ENCODE measurements at places on chromosomes 4 and X.

DNA sequence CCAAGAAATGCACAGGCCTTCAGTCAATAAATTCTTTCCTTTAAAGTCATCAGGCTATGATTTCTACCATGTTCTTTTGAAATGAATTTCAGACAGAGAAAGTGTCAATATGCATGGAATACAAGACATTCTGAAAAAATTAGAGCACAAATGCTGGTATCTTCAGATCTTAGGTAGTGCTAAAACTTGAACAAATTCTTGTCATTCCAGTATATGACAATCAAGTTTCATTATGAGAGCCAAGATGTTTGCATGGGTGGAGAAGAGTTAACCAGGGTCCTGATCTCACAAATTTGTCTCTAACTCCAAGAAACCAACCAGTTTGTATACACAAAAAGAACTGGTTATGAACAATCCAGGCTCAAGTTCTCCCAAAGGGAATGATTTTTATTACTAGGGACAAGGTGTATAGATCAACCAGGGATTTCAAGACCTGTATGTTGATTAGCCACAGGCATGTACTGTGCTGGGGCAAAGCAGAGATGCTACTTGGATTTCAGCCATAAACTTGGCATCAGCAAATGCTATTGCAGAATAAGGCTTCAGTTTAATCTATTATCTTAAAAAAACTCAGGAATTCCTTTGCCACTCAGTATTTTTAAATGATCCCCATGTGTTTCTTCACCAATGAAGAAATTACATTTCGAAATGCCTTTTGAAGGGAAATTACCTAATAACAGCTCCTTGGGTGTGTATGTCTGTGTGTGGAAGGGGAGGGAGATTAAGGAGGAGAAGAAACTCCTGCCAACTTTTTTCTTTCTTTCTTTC is 69.7 kb downstream of the FANCB start:
- no peak for DNase-seq

DNA sequence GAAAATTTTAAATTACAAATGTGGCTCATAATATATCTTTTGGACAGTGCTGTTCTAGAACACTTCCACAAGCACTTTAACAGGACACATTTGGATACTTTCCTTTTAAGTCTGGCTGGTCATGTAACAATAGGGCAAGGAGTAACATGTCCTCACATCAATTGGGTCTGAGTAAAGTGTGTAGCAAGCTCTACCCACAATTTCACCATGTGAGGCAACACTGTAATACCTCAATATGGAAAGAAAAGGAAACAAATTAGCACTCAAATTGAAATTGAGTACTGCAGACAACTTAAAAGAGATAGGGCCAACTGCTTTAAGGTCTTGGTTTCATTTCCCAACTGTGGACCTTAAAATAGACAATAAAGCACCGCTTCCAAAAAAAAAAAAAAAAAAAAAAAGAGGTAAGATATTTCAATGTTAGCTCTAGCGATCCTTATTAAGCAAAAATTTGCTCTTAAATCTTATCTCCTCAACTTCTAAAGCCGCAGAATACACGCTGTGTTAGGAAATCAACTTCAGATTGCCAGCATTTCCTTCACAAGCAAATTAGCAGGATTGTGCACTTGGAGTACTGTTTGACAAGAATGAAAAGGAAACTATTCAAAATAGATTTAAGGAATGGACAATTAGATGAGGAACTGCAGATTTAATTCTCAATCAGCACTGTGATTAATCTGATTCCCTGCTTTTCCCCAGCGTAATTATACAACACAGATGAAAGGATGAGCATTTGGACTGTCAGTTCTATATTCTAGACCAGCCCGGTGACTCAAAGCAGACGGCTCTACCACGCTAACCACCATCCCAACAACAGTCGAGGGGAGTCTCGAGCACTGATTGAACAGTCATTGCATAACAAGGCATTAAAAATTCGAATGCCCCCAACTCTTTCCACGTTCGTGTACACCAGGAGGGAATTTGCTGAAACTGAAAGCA is 1.6 kb downstream of the CASK start:
- no peak for DNase-seq

DNA sequence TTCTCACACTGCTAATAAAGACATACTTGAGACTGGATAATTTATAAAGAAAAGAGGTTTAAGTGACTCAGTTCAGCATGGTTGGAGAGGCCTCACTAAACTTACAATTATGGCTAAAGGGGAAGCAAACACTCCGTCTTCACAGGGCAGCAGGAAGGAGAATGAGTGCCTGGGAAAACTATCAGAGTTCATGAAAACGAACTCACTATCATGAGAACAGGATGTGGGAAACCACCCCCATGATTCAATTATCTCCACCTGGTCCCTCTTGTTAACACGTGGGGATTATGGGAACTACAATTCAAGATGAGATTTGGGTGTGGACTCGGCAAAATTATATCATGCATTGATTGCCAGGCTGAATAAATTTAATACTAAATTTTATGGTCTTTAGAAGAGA is 592.7 kb downstream of the GRXCR1 start:
- no peak for DNase-seq

- DNase-seq = no peak
These were observed 13.2 kb downstream of the SPOCK3 start for GRCh38 chr4:167221084-167221483.

DNA sequence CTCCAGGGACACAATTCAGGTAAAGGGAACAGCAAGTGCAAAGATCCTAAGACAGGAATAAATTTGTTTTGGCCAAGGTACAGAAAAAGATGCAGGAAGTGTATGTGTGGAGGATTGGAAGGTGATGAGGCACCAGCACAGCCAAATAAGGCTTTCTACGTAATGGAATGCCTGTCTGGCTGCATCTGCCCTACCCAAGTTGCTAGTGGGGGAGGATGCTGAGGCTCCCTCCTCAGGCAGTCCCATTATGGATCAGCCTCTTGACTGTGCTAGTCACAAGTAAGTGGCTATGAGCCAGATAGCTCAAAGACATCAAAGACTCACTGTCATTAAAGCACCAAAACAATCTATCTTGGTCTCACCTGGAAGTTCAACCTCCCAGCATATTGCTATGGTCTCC is 300.9 kb upstream of the FAT4 start:
- no peak for DNase-seq

GRCh38 chrX:19839770-19840254 is 47.6 kb downstream of the SH3KBP1 start:
- no peak for DNase-seq
